ENCODE measurements at places on chromosomes 2 and 18.
A peak's percentile ranks its signal among the peaks of the same experiment; 100 is the strongest.

DNA sequence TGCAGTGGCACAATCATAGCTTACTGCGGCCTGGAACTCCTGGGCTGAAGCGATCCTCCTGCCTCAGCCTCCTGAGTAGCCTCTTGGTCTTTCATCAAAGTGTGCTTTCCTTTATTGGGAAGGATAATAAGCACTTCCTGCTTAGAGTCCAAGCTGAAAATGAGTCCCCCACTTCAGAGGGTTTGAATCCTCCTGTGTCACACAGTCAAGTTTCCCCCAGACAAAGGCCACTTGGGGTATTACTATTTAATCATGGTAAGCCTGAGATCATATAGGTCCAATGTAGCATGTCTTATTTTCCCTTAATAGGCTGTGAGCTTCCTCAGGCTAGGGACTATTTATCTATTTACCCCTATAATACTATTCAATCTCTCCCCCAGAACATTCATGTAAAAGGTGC, 11.4 kb upstream of the KIAA2012 start:
- no peak for DNase-seq

- no peak for DNase-seq
Measured at GRCh38 chr18:9869715-9870430, 15.9 kb upstream of the TXNDC2 start.

DNA sequence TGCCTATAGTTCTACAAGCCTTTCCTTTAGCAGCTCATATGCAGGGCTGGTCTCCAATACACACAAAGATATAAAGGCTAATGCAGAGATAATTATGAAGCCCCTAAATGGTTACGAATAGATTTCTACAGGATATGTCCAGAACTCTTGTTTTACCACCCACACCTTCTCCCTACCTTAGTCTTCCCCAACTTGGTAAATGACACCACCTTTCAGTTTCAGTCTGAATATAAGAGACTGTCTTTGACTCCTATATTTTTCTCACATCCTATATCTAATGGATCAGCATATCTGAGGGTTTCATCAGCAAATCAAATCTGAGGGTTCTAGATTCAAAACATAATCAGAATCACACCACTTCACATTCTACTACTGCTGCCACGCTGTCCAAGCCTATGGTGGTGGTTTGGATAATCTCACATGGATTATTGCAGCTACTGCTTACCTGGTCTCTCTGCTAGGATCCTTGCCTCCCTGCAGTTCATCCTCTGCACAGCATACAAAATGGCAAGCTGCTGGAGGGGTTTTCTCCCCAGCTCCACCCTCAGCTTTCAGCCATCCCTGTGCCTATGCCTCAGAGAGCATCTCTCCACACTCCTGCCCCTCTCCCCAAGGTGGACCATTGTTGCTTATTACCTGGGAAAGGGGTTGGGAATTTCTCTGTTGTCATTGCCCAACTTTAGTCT, 178.0 kb upstream of the SPOPL start:
- DNase-seq: no peak

DNA sequence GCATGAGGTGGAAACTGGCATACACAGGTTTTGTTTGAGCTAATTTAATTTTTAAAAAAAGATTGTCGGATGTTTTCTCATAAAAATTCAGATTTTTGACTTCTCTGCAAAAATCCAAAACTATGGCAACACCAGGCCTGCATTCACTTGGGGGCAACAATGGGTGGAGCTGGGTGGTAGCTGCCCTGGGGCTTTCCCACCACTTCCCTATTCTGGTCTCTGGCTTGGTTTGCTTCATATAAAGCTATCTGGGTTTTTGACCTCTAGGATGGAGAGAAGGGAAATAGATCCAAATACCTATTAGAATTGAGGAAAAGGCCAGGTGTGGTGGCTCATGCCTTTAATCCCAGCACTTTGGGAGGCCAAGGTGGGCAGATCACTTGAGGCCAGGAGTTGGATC, 5.5 kb upstream of the CYP27A1 start:
- no peak for DNase-seq

DNA sequence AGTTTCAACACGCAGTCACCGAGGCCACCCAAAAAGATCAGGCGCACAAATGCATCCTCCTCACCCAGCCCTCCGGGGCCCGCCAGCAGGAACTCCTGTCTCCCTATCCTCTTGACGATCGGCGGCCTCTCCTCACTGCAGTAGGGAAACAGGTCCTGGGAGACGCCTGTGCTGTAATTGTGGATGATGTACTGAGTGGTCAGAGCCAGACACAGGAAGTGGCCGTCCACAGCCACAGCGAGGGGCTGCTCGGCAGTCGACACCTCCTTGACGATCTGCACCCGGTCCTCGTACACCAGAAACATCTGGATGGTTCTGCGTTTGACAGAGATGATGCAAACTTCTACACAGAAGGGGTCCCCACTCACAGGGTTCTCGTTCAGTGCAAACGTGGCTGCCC, 22.0 kb downstream of the TGFBRAP1 start:
- no peak for DNase-seq

GRCh38 chr2:62010632-62011256, 105.3 kb downstream of the COMMD1 start:
- DNase-seq: no peak

- DNase-seq: no peak
Measured at GRCh38 chr2:129055242-129055641, 736.6 kb upstream of the HS6ST1 start.

GRCh38 chr2:136448986-136449780, 316.2 kb upstream of the THSD7B start:
- DNase-seq: no peak

DNA sequence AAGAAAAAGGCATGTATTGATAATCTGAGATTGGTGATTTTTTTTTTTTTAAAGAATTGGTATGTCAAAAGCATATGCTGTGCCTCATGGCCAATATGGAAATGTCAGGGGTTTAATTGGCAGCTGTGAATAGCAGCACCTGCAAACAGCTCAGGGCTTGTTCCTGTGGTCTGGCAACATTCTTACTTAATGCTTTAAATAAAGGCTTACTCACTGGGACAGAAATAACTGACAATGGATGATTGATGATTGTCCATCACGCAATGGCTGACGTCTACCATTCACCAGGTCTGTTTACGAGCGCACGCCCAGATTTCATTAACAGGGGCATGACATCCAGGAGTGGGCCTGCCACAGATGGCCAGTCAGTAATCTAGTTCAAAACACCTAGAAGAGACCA, 66.7 kb downstream of the ETAA1 start:
- DNase-seq: no peak

DNA sequence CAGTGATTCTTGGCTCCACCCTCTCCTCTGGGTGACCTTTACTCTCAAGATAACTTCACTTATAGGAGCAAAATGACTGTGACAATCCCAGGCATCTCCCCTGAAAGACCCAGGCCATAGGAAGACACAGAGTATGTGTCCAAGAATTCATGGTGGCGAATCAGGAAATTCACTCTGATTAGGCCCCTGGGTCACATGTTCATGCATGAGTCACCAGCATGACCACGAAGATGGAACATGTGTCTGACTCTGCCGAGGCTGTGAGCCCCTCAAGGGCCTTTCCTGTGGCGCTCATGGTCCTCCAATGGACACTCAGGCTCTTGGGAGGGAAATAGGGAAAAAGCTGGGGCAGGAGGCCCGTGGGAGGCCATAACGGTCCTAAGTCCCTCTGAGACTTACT, 74.0 kb upstream of the TEX51 start:
- DNase-seq: no peak

DNA sequence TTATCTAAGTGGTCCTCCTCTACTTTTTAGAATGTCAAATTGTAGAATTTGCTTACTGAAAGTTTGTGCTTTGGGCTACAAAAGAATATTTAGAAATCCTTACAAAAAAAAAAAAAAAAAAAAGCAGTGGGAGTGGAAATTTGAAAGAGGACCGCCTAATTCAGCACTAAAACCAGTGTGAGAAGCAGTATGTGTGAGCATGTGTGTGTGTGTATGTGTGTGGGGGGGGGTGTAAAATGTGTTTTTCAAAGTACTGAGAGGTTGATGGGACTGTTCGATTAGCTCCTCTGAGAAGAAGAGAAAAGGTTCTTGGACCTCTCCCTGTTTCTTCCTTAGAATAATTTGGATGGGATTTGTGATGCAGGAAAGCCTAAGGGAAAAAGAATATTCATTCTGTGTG, at the start of gene VIT:
Gene VIT, plus strand, starts transcription at position 175 of the 400 bp plus-strand sequence. CDS start 19,664 bp downstream, outside the sequence.
- DNase-seq: no peak

DNA sequence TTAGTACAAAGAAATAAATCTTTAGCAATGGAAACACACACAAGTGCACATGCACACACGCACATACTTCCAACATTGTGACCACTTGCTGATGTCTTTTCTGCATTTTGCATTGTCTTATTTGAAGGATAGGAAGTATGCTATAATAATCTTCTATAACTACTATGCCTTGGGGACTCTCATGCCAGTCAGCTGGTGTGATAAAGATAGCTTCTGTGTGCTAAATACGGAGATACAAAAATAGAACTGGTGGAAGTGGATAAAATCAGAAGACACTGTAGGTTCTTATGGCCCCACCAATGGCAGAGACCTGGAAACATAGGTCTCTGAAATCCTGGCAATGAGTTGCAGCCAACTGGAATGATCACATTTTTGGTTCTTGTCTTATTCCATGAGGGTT, 31.5 kb upstream of the RASGRP3 start:
- DNase-seq: no peak

- no peak for DNase-seq
Measured at GRCh38 chr18:56825321-56825720, 174.2 kb downstream of the WDR7 start.

GRCh38 chr2:57333221-57333620, 713.4 kb upstream of the VRK2 start:
- DNase-seq: no peak

GRCh38 chr18:32598144-32598543, 127.5 kb upstream of the GAREM1 start:
- no peak for DNase-seq

- no peak for DNase-seq
Measured at GRCh38 chr2:161223139-161223732, 63.0 kb downstream of the TANK start.

- DNase-seq: peak; percentile 62
Measured at GRCh38 chr2:118185210-118186109, 97.2 kb downstream of the INSIG2 start.

DNA sequence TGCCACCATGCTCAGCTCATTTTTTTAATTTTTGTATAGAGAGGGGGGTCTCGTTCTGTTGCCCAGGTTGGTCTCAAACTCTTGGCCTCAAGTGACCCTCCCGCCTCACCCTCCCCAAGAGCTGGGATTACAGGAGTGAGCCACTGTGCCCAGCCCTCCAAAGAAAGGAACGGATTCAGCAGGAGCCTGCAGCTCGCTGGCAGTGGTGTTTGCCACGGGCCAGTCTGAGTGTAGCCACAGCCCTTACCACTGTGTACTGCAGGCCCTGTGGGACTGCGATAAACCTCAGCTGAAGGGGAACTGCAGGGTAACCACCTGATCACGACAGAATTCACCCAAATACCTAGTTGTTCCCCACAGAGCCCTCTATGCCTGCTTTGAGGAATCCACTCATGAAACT, 6.8 kb downstream of the COPS9 start:
- no peak for DNase-seq

DNA sequence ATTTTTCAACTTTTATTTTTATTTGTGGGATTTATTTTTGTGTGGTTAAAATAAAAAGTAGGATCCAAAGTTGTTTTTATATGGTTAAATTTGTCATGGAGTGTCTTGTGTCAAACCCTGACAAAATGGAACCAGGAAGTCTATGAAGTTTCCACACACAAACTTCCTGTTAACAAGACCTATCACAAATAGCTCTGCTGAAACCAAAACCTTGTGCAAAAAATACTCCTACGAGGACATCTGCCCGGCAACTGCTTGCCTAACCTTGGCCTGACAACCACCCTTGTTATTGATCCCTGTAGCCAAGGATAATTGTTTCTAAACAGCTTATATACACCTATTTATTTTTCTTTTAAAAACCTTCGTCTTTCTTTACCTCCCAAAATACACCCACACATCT, 389.6 kb downstream of the TRIB2 start:
- no peak for DNase-seq

- no peak for DNase-seq
Measured at GRCh38 chr2:85273738-85274731, 53.8 kb downstream of the TGOLN2 start.

DNA sequence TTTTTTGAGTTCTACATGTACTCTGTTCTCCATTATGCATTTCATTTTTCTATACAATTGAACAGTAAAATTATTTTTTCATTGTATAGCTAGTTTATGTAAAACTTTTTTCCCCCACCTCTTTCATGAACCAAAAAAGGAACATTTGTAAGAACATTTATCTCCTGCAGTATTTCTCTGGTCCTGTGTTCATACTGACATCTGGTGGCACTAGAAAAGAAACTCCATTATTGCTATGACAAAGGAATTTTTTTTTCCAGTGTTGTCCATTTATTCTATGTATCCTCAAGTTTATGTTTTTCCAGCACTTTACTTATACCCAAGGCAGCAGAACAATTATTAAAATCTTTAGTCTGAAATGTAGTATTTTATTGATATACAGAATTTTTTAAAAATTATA, 27.4 kb upstream of the CHAC2 start:
- DNase-seq: no peak

DNA sequence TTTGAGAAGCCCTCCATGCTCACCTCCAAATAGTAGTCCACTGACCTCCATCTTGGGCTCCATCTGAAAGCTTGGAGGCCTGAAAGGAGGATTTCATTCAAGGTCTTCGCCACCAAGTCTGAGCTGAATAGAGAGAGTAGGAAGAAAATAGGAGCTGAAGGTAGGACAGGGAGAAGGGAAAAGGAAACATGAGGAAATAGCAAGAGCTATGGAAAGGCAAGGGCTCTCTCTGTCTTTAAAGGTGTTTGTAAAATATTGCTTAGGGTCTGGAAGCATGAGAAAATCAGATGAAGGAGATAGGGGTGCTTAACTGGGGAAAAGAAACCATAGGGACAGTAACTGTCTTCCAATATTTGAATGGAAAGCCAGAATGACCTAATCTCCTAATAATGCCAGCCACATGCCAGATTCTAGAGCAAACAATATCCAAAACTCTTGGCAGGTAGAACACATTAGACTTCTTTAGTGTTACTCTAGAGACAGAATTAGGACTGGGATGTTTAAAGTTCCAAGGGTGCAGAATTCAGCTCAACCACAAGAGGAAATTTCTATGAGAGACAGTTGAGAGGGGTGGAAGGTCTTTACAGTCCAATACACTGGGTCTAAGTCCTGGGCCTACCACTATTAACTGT, 67.4 kb downstream of the NAB1 start:
- no peak for DNase-seq

GRCh38 chr18:65423776-65424175, 327.0 kb upstream of the CDH7 start:
- no peak for DNase-seq

GRCh38 chr2:23235736-23236135, 149.2 kb upstream of the KLHL29 start:
- DNase-seq: no peak

- DNase-seq: no peak
Measured at GRCh38 chr18:47560723-47561715, 309.6 kb upstream of the SKOR2 start.

GRCh38 chr2:166651080-166651675, 157.1 kb upstream of the SCN7A start:
- DNase-seq: no peak

- peak; percentile 17 for DNase-seq
Measured at GRCh38 chr2:861655-862354, 88.8 kb upstream of the SNTG2 start.

- DNase-seq: no peak
Measured at GRCh38 chr2:175468431-175469098, 287.1 kb upstream of the ATP5MC3 start.

- DNase-seq: no peak
Measured at GRCh38 chr2:178908810-178909209, 101.6 kb upstream of the TTN start.
